ENCODE measurements at places on chromosomes 12 and 14.

- no peak overlapping the region for H3K27ac ChIP-seq
- DNase-seq = no peak
- peaks cover 9% of the 10 kb centered on the region for H3K27me3 ChIP-seq
Observed at GRCh38 chr14:103624860-103625259, 4.2 kb upstream of the KLC1 start.

- H3K27me3 ChIP-seq = no peaks in the 10 kb centered on the region
- no peak overlapping the region for H3K27ac ChIP-seq
- DNase-seq = no peak
Observed at GRCh38 chr14:58805605-58806409, 168.0 kb downstream of the DACT1 start.

- peaks cover 41% of the 10 kb centered on the region for H3K4me1 ChIP-seq
- H3K36me3 ChIP-seq = no peaks in the 10 kb centered on the region
- no peak overlapping the region for H3K4me3 ChIP-seq
- no peak for DNase-seq
Observed at GRCh38 chr14:49553892-49554291, 32.3 kb downstream of the RPS29 start.

- no peaks in the 10 kb centered on the region for H3K4me1 ChIP-seq
- no peak overlapping the region for H3K4me3 ChIP-seq
- H3K27me3 ChIP-seq = no peaks in the 10 kb centered on the region
Observed at GRCh38 chr14:67641902-67642749, 22.4 kb downstream of the ARG2 start.

- no peaks in the 10 kb centered on the region for H3K27me3 ChIP-seq
- DNase-seq = no peak
- no peak overlapping the region for H3K4me3 ChIP-seq
- peaks cover 4% of the 10 kb centered on the region for H3K36me3 ChIP-seq
- no peak overlapping the region for H3K27ac ChIP-seq
Observed at GRCh38 chr12:123134271-123134671, 16.6 kb downstream of the PITPNM2 start.

GRCh38 chr12:71556875-71557274 lies 106.8 kb downstream of the ZFC3H1 start:
- no peaks in the 10 kb centered on the region for H3K36me3 ChIP-seq
- no peak for DNase-seq
- peaks cover 34% of the 10 kb centered on the region for H3K4me1 ChIP-seq
- peaks cover 3% of the 10 kb centered on the region for H3K27me3 ChIP-seq

All from nephron progenitor cell (in vitro differentiated cells).